ENCODE measurements at places on chromosomes 1 and 21.

GRCh38 chr21:34762786-34763185 lies 94.0 kb downstream of the CLIC6 start:
- no peak for DNase-seq
- no peak overlapping the region for H3K27ac ChIP-seq
- no peak overlapping the region for H3K4me3 ChIP-seq

GRCh38 chr1:35524106-35524505 lies 33.1 kb downstream of the KIAA0319L start:
- H3K36me3 ChIP-seq, result peaks cover 9% of the 10 kb centered on the region
- H3K4me1 ChIP-seq, result peaks cover 10% of the 10 kb centered on the region
- DNase-seq, result no peak
- no peaks in the 10 kb centered on the region for H3K27me3 ChIP-seq

GRCh38 chr1:197181982-197182381 lies 35.5 kb upstream of the ASPM start:
- no peak overlapping the region for H3K27ac ChIP-seq
- peaks cover 29% of the 10 kb centered on the region for H3K36me3 ChIP-seq
- no peak for DNase-seq
- peaks cover 5% of the 10 kb centered on the region for H3K4me1 ChIP-seq
- no peak overlapping the region for H3K4me3 ChIP-seq

- peaks cover 20% of the 10 kb centered on the region for H3K27me3 ChIP-seq
- no peaks in the 10 kb centered on the region for H3K4me1 ChIP-seq
- no peak overlapping the region for H3K27ac ChIP-seq
- H3K4me3 ChIP-seq, result no peak overlapping the region
- H3K36me3 ChIP-seq, result no peaks in the 10 kb centered on the region
These were observed 14.0 kb downstream of the PADI1 start for GRCh38 chr1:17218939-17219338.

GRCh38 chr21:42038826-42039425 lies 28.8 kb upstream of the ZBTB21 start:
- no peak for DNase-seq
- no peak overlapping the region for H3K4me3 ChIP-seq
- no peaks in the 10 kb centered on the region for H3K36me3 ChIP-seq
- no peaks in the 10 kb centered on the region for H3K27me3 ChIP-seq

GRCh38 chr1:199122532-199123311 lies 483.9 kb downstream of the PTPRC start:
- no peak overlapping the region for H3K27ac ChIP-seq
- no peak for DNase-seq
- no peaks in the 10 kb centered on the region for H3K27me3 ChIP-seq
- no peak overlapping the region for H3K4me3 ChIP-seq
- no peaks in the 10 kb centered on the region for H3K4me1 ChIP-seq

DNA sequence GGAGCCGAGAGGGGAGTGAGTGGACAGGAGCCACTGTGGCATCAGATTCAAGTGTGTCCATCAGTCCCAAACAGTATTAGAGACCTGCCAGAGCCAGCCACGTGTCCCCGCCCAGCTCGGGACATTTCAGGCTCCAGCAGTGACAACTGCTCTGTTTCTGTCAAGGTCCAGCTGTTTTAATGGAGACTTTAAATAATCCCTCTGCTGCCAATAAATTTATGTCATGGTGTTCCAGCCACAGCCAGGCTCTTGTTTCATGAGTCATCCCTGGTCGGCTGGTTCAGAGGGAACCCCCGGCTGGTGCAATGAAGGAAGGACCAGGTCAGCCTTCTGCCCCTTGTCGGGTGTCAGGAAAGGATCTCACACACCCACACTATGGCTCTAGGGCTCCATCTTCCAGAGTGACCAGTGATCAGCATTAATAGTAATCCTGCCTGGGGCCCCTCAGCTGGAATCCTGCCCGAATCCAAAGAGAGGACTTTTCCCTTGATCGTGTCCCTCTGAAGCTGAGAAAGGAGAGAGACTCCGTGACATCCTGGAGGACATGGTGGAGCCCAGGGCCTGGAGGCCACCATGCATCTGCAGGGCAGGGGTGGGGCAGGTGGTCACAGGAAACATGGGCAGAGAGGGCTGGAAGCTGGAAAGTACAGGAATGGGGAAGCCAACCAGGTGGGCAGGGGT lies 197.3 kb downstream of the MATN1 start:
- peaks cover 21% of the 10 kb centered on the region for H3K27me3 ChIP-seq
- no peaks in the 10 kb centered on the region for H3K4me1 ChIP-seq

- no peaks in the 10 kb centered on the region for H3K4me1 ChIP-seq
- H3K27ac ChIP-seq, result no peak overlapping the region
- no peak for DNase-seq
- no peaks in the 10 kb centered on the region for H3K36me3 ChIP-seq
- no peak overlapping the region for H3K4me3 ChIP-seq
These were observed 440.8 kb upstream of the ZP4 start for GRCh38 chr1:238331557-238331956.

- no peaks in the 10 kb centered on the region for H3K4me1 ChIP-seq
- no peak overlapping the region for H3K4me3 ChIP-seq
- no peaks in the 10 kb centered on the region for H3K36me3 ChIP-seq
- H3K27ac ChIP-seq, result no peak overlapping the region
- DNase-seq, result no peak
- peaks cover 3% of the 10 kb centered on the region for H3K27me3 ChIP-seq
These were observed 154.8 kb downstream of the TRABD2B start for GRCh38 chr1:47842228-47842919.

DNA sequence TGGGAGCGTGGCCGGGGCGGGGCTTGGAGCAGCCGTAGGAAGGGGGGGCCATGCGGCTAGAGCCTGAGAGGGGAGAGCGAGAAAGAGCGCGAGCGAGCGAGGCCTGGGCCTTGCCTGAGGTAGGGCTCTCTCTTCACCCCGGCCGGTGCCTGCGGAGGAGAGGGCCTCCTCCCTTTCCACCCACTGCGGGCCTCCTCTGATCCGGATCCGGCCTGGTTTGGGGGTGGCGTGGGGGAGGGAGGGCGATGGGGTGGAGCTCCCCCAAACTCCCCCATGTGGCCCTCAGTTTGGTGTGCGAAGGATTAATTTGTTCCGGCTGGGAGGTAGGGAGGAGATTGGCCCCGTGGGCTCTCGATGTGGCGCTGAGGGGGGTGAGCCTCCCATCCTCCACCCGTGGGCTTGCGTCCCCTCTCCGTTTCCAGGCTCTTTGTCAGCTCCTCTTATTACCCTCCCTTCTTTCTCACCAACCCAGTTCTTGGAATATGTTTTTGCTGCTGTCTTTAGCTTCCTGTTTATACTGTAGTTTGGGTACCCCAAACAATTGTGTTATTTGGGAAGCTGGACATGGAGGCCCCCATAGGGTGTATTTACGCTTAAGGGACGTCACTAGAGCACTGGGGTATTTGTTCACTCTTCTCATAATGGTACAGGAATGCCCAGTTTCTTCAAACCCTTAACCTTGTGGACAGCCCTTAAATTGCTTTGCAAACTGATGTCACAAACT lies 685 bp downstream of the UBAP2L start:
- peak overlapping the region; percentile 94 for H3K27ac ChIP-seq
- H3K36me3 ChIP-seq, result peaks cover 59% of the 10 kb centered on the region
- H3K27me3 ChIP-seq, result peaks cover 2% of the 10 kb centered on the region
- DNase-seq, result peak; percentile 77
- H3K4me3 ChIP-seq, result peak overlapping the region; percentile 90
- H3K4me1 ChIP-seq, result peaks cover 70% of the 10 kb centered on the region

- H3K4me3 ChIP-seq, result no peak overlapping the region
- DNase-seq, result no peak
- H3K4me1 ChIP-seq, result peaks cover 10% of the 10 kb centered on the region
- H3K27ac ChIP-seq, result no peak overlapping the region
These were observed 16.4 kb upstream of the TSPEAR start for GRCh38 chr21:44727757-44728156.

- peak; percentile 100 for DNase-seq
- H3K36me3 ChIP-seq, result peaks cover 30% of the 10 kb centered on the region
- H3K27me3 ChIP-seq, result no peaks in the 10 kb centered on the region
These were observed 775 bp upstream of the AIM2 start for GRCh38 chr1:159077120-159077961.

DNA sequence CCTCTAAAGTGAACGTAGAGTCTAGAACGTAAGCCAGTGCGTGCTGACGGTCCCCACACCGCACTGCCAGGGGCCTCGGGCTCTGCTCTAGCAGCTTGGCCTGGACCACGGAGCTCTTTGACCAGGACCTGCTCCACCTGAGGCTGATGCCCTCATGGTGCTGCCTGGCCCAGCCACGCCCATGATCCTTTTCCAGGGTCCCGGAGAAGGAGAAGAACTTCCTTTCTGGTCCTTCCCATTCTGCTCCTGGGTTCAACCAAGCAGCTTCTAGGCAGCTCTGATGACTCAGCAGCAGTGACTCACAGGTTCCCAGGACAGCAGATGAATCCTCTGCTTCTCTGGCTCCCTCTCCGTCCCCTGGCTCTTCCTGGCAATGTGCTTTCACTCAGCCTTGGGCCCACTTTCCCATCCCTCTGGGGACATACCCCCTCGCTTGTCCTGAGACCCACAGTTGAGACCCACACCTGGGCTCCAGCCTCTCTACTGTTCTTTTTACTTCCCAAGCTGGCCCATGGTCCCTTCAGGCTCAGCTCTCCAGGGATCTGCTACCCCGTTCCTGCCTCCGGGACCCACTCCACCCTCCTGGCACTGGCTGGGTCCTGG lies 246.3 kb upstream of the RAB4A start:
- H3K27ac ChIP-seq, result no peak overlapping the region
- H3K4me1 ChIP-seq, result peaks cover 10% of the 10 kb centered on the region
- DNase-seq, result peak; percentile 46
- H3K4me3 ChIP-seq, result no peak overlapping the region

GRCh38 chr1:20497506-20497905 lies 10.4 kb downstream of the MUL1 start:
- H3K4me3 ChIP-seq, result no peak overlapping the region
- no peak for DNase-seq
- H3K36me3 ChIP-seq, result peaks cover 27% of the 10 kb centered on the region
- no peaks in the 10 kb centered on the region for H3K27me3 ChIP-seq
- peaks cover 29% of the 10 kb centered on the region for H3K4me1 ChIP-seq
- H3K27ac ChIP-seq, result no peak overlapping the region

- peak; percentile 72 for DNase-seq
- peak overlapping the region; percentile 100 for H3K27ac ChIP-seq
- H3K36me3 ChIP-seq, result peaks cover 21% of the 10 kb centered on the region
- no peaks in the 10 kb centered on the region for H3K27me3 ChIP-seq
- peak overlapping the region; percentile 92 for H3K4me3 ChIP-seq
These were observed 1.1 kb downstream of the PIK3CD start for GRCh38 chr1:9652379-9653209.

GRCh38 chr1:93042187-93043056 lies 36.7 kb upstream of the MTF2 start:
- H3K27me3 ChIP-seq, result no peaks in the 10 kb centered on the region
- DNase-seq, result peak; percentile 21
- peak overlapping the region; percentile 71 for H3K4me3 ChIP-seq
- H3K4me1 ChIP-seq, result peaks cover 28% of the 10 kb centered on the region
- peak overlapping the region; percentile 88 for H3K27ac ChIP-seq
- no peaks in the 10 kb centered on the region for H3K36me3 ChIP-seq

GRCh38 chr1:243980471-243980870 lies 70.6 kb upstream of the ZBTB18 start:
- H3K36me3 ChIP-seq, result no peaks in the 10 kb centered on the region
- no peaks in the 10 kb centered on the region for H3K27me3 ChIP-seq
- no peak overlapping the region for H3K27ac ChIP-seq

- H3K4me3 ChIP-seq, result no peak overlapping the region
- DNase-seq, result no peak
- no peaks in the 10 kb centered on the region for H3K36me3 ChIP-seq
- H3K27ac ChIP-seq, result no peak overlapping the region
- H3K4me1 ChIP-seq, result peaks cover 16% of the 10 kb centered on the region
These were observed 4.4 kb upstream of the ATXN7L2 start for GRCh38 chr1:109479311-109479710.

DNA sequence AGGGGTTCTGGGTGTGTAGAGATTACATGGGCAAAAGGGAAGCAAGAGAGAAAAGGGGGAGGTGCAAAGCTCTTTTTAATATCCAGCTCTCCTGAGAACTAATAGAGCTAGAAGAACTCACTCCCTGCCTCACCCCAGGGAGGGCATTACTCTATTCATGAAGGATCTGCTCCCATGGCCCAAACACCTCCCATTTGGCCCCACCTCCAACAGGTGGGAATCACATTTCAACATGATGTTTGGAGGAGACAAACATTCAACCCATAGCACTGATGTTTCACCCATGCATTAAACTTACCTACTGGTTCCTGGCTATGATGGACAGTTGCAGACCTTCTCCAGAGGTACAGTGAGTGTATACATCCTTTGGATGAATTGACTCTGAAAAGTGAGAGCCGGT lies 7.3 kb upstream of the JUN start:
- no peaks in the 10 kb centered on the region for H3K27me3 ChIP-seq
- DNase-seq, result no peak
- no peak overlapping the region for H3K4me3 ChIP-seq
- peaks cover 19% of the 10 kb centered on the region for H3K4me1 ChIP-seq
- no peak overlapping the region for H3K27ac ChIP-seq
- peaks cover 5% of the 10 kb centered on the region for H3K36me3 ChIP-seq

GRCh38 chr21:42381347-42381984 lies 14.4 kb downstream of the TMPRSS3 start:
- DNase-seq, result peak; percentile 76
- H3K27me3 ChIP-seq, result no peaks in the 10 kb centered on the region
- H3K4me3 ChIP-seq, result no peak overlapping the region
- peaks cover 13% of the 10 kb centered on the region for H3K4me1 ChIP-seq
- peaks cover 48% of the 10 kb centered on the region for H3K36me3 ChIP-seq

DNA sequence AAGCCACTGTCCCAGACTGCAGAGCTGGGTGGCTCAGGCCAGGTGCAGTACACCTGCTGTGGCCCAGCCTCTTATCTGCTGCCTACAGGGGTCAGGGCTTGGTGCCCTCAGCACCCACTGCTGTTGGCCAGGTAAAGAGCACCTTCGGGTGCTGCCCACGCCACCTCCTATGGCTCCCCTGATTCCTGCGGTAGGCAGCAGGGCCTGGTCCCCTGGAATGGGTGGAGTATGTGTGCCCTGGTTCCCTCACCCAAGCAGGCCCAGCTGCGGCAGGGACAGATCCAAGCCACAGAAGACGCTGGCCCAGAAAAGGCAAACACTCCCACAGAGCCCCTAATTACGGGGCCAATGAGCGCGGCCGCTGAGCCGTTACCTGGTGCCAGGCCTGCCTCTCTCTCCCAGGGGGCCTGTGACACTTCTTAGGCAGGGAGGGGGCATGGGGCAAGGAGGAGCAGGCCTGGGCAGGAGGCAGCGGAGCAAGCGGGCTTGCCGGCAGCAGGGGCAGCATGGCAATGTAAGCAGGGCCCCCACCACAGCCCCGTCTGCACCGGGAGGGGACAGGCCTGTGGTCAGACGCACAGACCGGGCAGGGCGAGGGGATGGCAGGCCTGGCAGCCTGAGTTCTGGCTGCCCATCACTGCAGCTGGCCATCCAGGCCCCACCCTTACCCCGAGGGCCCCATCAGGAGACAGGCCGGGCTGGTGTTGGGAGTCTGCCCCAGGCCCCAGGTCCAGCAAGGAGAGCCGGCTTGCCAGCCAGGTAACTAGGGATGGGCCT lies 19.0 kb downstream of the ESPN start:
- H3K4me3 ChIP-seq, result no peak overlapping the region
- no peak overlapping the region for H3K27ac ChIP-seq
- H3K4me1 ChIP-seq, result peaks cover 14% of the 10 kb centered on the region

GRCh38 chr1:31374511-31375196 lies 1.8 kb upstream of the FABP3 start:
- H3K27ac ChIP-seq, result no peak overlapping the region
- peaks cover 12% of the 10 kb centered on the region for H3K4me1 ChIP-seq
- no peak overlapping the region for H3K4me3 ChIP-seq
- no peaks in the 10 kb centered on the region for H3K36me3 ChIP-seq

- H3K4me3 ChIP-seq, result no peak overlapping the region
- no peak overlapping the region for H3K27ac ChIP-seq
- DNase-seq, result no peak
- H3K4me1 ChIP-seq, result no peaks in the 10 kb centered on the region
These were observed 276.5 kb downstream of the PLPP3 start for GRCh38 chr1:56302878-56303277.
